T-helper 17 cell (primary cell): ENCODE measurements at places on chromosomes 7 and 10.

- peaks cover 5% of the 10 kb centered on the region for H3K36me3 ChIP-seq
- peak overlapping the region; percentile 100 for H3K27ac ChIP-seq
These were observed 121.8 kb upstream of the AFAP1L2 start for GRCh38 chr10:114526126-114526503.

DNA sequence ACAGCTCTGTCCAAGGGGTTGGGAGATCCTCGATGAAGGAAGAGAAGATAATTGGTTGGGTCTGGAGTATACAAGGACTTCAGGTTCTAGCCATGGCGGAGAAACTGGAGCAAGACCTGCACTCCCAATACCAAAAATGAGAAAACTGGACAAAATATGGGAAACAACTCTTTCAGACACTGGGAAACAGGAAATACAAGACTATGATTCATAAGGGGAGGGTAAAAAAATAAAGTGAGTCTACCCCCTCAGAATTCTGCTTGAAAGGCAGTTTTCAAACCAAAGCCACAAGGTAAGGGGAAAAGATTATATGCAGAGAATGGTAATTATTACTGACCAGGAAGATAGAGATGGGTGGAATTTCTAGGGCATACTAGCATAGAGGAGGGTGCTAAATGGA, 10.2 kb upstream of the SEC61G start:
- no peak overlapping the region for H3K4me3 ChIP-seq
- H3K27ac ChIP-seq = no peak overlapping the region
- peaks cover 46% of the 10 kb centered on the region for H3K27me3 ChIP-seq
- DNase-seq = no peak
- H3K4me1 ChIP-seq = peaks cover 6% of the 10 kb centered on the region

DNA sequence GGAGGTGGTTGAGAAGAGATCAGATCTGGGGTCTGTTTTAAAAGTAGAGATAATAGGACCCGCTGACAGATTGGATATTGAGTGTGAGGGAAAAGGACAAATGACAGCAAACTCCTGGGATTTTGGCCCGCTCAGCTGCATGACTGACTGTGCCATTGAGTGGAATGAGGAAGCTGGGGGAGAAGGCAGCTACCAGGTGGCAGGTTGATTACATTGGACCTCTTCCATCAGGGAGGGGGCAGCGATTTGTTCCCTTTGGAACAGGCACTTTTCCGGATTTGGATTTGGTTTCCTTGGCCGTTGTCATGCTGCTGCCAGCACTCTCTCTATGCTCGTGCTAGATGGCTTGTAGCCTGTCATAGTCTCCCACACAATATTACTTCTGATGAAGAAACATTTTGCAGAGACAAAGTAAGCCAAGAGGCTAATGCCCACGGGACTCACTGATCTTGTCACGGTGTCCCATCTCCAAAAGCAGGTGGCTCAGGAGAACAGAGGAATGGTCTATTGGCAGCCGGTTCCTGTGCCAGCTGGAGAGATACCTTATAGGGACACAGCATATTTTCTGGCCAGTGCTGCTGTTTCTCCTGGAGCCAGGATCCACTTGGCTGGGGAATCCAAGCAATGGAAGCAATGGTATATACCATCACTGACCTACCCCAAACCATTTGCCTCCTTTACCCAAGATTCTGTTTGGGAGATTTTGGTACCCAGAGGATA, 69.1 kb upstream of the WAC start:
- H3K4me3 ChIP-seq = no peak overlapping the region
- no peak for DNase-seq
- H3K27me3 ChIP-seq = peaks cover 27% of the 10 kb centered on the region
- no peak overlapping the region for H3K27ac ChIP-seq
- no peaks in the 10 kb centered on the region for H3K36me3 ChIP-seq

- no peak for DNase-seq
- H3K36me3 ChIP-seq = no peaks in the 10 kb centered on the region
- peak overlapping the region; percentile 2 for H3K27ac ChIP-seq
- peaks cover 33% of the 10 kb centered on the region for H3K4me1 ChIP-seq
These were observed 69.9 kb downstream of the FOXL3 start for GRCh38 chr7:359766-360361.

- H3K27ac ChIP-seq = no peak overlapping the region
- peaks cover 10% of the 10 kb centered on the region for H3K4me1 ChIP-seq
These were observed 226.8 kb downstream of the PRPF18 start for GRCh38 chr10:13813550-13813949.

DNA sequence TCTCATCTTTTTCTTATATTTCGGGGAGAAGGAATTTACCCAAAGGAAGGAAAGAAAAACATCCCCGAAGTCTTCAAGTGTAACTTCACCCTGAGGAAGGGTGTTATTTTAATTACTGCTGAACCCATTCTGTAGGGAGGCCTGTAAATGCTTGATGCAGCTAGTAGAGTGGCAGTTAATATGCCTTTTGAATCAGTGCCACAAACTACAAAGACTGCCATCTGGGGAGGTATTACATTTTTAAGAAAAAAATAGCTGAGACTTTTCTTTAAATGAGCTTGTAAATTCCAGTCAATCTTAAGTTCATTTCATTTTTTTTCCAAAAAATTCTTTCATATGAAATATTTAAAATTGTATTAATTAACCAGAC, 233.1 kb upstream of the FERD3L start:
- no peaks in the 10 kb centered on the region for H3K27me3 ChIP-seq
- H3K4me3 ChIP-seq = no peak overlapping the region
- no peaks in the 10 kb centered on the region for H3K36me3 ChIP-seq
- H3K4me1 ChIP-seq = no peaks in the 10 kb centered on the region
- H3K27ac ChIP-seq = no peak overlapping the region
- DNase-seq = no peak

- peaks cover 9% of the 10 kb centered on the region for H3K4me1 ChIP-seq
- H3K4me3 ChIP-seq = no peak overlapping the region
- H3K27me3 ChIP-seq = peaks cover 25% of the 10 kb centered on the region
- no peak for DNase-seq
These were observed 129.8 kb upstream of the CHST15 start for GRCh38 chr10:124222988-124223710.

- peaks cover 2% of the 10 kb centered on the region for H3K4me1 ChIP-seq
- peaks cover 2% of the 10 kb centered on the region for H3K36me3 ChIP-seq
- H3K4me3 ChIP-seq = no peak overlapping the region
- DNase-seq = no peak
These were observed 196.6 kb downstream of the DIP2C start for GRCh38 chr10:492836-493235.

GRCh38 chr10:132399117-132400035, 2.4 kb downstream of the PWWP2B start:
- no peaks in the 10 kb centered on the region for H3K27me3 ChIP-seq
- peak overlapping the region; percentile 67 for H3K4me3 ChIP-seq
- no peaks in the 10 kb centered on the region for H3K36me3 ChIP-seq
- H3K4me1 ChIP-seq = peaks cover 11% of the 10 kb centered on the region

DNA sequence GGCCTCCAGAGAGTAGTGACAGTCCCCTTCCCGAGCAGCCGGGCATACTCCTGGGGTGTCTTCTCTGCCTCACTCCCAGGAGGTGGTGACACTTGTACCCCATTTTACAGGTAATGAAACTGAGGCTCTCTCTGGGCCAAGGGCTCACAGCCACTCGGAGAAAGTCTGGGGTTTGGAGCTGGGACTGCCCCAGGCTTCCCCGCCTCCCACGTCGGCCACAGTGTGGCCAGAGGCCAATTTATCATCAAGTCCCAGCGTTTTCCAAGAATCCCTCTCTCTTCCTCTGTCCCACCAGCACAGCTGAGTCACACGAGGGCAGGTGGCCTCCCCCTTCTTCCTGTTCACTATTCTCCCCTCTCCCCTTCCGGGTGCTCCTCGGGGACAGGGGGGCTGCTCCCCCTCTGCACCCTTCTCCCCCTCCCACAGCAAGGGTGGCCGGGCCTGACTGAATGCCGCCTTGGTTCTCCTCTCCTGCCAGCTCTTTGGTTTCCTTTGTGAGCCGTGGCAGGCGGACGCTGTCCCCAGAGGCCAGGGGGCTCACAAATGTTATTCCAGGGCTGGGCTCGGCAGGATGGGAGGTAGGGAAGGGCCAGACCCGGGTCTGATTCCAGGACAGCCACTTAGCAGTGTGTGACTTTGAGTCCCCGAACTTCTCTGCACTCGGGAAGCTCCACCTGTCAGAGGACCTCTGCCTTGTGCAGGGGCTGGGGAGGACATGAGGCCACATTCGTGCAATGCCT, 17.7 kb downstream of the CLIP2 start:
- H3K27ac ChIP-seq = no peak overlapping the region
- no peaks in the 10 kb centered on the region for H3K36me3 ChIP-seq
- DNase-seq = no peak
- peaks cover 19% of the 10 kb centered on the region for H3K27me3 ChIP-seq

DNA sequence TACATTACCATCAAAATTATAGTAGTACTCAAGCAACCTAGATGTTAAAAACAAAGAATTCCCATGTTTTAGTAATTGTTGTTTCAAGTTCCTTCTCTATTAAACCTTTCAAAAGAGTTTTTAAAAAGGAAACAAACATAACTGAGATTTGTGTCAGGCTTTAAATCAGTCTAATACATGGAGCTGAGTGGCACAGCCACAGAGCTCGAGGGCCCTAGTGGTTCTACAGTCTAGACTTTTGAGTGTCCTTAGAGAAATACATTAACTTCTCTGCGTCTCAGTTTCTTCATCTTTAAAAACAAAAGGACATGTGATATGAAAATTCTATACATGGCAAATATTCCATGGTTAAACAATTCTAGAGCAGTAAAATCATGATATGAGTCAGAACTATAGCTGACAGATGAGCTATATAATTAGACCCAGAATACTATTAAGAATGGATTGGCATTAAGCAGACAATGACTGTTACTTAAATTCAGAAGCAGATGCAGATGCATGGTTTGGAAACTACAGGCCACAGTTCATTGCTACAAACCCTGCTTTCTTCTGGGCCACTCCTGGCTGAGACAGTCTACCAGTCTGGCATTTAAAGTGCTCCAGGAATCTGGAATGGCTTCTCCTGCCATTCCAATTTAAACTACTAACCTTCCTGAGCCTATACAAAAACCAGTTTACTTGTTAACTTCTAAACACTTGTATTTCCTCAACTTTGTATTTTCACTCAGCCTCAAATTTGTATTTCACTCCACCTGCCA, 77.4 kb downstream of the EPC1 start:
- DNase-seq = no peak
- peaks cover 4% of the 10 kb centered on the region for H3K4me1 ChIP-seq

DNA sequence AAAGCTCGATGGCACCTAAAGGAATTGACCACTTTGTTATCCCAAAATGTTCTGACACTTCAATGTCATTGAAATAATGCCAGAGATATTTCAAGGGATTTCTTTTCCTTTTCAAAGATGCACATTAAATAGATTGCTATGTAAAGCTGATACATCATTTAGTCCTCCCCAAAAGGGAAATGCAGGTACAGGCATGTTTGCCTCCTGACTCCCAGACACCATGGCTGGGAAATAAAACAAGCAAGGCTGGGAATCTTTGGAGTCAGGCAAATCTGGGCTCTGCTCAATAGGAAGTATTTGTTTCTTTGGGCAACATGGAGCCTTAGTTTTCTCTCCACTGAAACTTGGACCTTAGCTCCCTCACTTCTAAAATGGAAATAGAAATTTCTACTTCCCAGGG, 230.8 kb upstream of the LRRTM3 start:
- DNase-seq = no peak
- H3K27ac ChIP-seq = no peak overlapping the region
- no peak overlapping the region for H3K4me3 ChIP-seq
- no peaks in the 10 kb centered on the region for H3K27me3 ChIP-seq
- no peaks in the 10 kb centered on the region for H3K4me1 ChIP-seq

DNA sequence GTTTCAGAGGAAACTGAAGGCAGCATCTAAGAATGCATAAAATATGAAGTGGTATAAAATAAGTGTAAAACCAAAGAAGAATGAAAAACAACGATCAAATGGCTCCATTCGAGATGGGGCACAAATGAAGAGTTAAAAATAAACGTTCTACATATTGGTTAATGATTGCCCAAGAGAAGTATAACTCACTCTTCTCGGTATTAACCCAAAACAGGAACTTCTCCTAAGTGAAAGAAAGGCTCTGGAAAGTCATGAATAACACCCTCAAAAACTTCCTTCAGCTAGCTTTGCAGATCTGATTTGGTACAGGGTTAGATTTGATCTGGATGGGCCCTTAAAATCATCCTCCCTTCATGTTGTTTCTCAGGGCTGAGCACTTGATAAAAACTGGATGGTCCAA, 94.3 kb upstream of the ADO start:
- peaks cover 5% of the 10 kb centered on the region for H3K4me1 ChIP-seq
- H3K4me3 ChIP-seq = no peak overlapping the region
- H3K36me3 ChIP-seq = no peaks in the 10 kb centered on the region
- H3K27me3 ChIP-seq = no peaks in the 10 kb centered on the region

GRCh38 chr10:91032611-91033206, 111.8 kb upstream of the ANKRD1 start:
- H3K36me3 ChIP-seq = no peaks in the 10 kb centered on the region
- DNase-seq = no peak
- H3K27ac ChIP-seq = no peak overlapping the region

DNA sequence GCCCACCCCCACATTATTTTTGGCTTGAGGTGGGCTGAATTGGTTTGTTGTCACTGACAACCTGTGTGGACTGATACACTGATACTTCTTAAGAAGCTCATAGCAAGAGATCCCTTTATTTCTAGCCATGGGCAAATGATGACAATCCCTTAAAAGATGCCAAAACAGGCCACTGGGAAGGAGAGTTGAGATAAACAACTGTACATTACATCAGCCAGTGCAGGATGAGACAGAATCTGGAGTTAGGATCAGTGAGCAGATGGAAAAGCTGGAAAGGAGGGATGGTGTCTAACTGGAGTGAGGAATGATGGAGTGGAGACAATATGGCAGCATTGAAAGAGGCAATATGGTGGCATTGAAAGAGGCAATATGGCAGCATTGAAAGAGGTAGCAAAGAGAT, 195.9 kb upstream of the LYZL2 start:
- DNase-seq = no peak
- H3K4me3 ChIP-seq = no peak overlapping the region
- peaks cover 7% of the 10 kb centered on the region for H3K27me3 ChIP-seq
- peaks cover 5% of the 10 kb centered on the region for H3K4me1 ChIP-seq
